ENCODE measurements at places on chromosomes 13 and 19.

DNA sequence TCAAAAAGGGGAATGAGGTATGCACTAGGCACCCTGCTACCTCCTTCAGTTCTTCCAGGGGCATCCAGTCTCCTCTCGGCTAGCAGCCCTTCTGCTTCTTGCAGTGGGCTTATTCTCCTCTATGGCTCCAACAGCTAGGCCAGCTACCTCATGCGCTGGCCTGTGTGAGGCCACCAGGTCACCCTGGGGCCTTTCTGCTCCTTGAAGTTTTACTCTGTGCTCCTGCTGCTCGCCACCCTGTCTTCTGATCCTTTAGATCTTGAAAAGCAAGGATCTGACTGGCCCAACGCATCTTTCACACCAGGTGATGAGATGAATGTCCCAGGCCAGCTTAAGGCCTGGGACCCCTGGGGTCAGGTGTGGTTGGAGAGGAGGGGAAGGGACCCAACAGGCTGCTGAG is 66.2 kb downstream of the RUBCNL start:
- no peak for DNase-seq

GRCh38 chr19:10866495-10866894 is 4.9 kb upstream of the CARM1 start:
- DNase-seq: no peak

DNA sequence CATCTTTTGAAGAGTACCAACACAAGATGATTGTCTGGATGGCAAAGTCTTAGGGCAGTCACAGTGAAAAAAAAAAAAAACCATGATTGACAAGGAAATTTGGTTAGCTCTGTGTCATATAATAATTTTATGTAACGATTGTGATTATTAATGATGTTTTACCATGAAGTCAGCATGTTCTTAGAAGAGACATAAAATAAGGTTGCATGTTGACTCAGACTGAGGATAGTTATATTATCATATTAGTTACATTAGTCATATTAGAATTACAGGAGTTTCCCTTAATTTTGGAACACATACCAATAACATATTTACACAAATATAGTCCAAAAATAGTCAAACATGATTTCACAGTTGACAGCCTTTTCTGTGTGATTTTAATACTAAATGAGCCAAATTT is 5.7 kb downstream of the ZNF431 start:
- DNase-seq: no peak

DNA sequence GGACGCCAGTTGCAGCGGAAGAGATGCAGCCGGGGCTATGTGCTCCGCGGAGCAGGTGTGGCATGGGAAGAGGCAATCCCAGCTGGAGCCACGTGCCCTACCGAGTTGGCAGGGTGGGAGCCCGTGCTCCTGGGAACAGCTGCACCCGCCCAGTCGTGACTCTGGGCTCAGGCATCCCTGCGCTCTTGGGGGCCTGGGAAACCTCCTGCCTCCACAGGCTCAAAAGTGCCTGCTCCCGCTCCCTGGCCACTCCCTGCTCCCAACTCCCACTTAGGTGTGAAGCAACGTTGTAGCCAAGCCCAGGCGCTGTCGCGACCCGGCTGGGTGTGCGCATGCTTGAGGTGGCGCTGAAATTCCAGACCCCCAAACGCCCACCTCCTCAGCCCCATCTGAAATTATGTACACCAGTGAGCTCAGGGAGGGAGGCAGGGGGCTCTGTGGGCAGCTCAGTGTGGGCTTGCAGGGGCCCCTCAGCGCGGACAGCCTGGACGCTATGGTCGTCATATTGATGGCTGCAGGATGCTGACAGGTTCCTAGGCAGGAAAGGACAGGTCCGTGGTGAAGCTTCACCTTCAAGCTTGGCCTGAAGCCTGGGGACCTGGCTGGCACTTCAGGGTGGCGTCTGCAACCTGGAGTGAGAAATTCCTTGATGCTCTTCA is 429.9 kb downstream of the SLITRK1 start:
- DNase-seq: no peak

GRCh38 chr19:15463861-15464371 is 428 bp downstream of the RASAL3 start:
- DNase-seq: no peak

GRCh38 chr13:55359067-55359466 is 1781.7 kb upstream of the PRR20A start:
- no peak for DNase-seq

GRCh38 chr19:11339254-11340098 is at the start of gene RAB3D:
TSS of gene RAB3D (minus strand) at chr19:11339657. CDS start at chr19:11337399, 2,258 bp downstream.
- no peak for DNase-seq

DNA sequence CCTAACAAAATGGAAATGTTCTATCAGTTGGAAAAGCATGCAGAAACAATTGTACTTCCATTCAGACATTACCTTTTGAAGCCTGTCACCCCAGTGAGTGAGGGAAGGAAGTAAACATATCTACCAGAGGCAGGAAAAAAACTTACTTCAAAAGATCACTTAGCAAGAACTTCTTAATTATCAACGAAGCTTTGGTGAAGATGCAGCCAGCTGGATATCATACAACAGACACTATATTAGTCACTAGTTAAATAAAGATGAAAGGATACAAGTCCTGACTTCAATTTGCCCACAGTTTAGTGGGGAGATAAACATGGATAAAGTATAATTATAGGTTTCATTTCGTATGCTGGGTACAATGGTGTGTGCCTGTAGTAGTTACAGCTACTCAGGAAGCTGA is 148.8 kb downstream of the TNFRSF19 start:
- DNase-seq: no peak

- DNase-seq: no peak
Observed at GRCh38 chr19:33374236-33374714, 766 bp downstream of the CEBPG start.

GRCh38 chr13:109012115-109012514 is 382.7 kb downstream of the MYO16 start:
- DNase-seq: no peak

GRCh38 chr13:72029981-72030380 is 163.0 kb upstream of the DACH1 start:
- DNase-seq: no peak

DNA sequence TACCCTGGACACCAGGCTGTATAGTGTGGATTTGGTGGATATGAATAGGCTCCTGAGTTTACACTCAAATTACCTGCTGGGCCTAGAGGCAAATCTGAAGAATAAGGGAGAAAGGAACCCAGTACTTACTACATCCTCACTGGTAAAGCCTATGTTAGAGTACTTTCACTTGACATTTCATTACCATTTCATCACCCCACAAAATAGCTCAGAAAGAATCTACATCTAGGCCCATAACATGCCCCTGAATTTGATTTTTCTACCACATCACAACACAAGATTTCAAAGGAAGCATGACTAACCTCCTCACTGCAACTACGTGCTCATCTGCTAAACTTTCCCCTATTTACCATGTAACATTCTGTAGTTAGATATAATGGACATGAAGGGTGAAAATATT is 43.3 kb downstream of the VWA8 start:
- no peak for DNase-seq

DNA sequence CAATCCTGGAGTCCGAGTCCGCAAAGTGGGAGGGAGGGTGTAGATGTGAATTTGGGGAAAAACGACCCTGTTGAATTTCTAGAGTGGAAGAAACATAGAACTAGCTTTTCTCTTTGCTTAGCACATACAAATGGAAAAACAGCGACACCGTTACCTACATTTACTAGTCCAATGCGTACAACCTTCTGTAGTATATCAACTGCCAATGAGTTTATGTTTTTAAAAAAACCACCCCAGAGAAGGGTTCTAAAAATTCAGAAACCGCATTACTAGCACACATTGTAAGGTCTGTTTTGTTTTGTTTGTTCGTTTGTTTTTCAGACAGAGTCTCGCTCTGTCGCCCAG is 332 bp upstream of the SUPT20H start:
- DNase-seq: no peak

DNA sequence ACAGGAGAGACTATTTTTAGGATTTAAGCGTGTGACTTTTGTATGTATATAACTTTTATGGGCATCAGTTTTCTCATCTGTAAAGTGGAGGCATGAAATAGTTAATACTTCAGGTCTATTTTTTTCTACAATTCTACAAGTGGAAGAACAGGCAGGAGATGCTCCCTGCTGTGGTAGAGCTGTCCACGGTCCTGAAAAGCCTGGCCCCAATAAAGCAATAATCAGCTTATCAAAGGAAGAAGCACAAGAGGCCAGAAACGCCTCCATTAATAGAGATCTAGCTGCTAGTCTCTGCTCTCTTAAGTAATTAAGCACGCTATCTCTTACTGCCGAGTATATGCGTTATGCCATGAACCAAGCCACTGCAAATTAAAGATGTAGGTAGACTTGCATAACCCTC is 28.0 kb upstream of the WASF3 start:
- no peak for DNase-seq

All from cortex of kidney (tissue), 1 donor.